Activated CD8-positive, alpha-beta T cell treated with anti-CD3 and anti-CD28 coated beads for 36 hours (primary cell): ENCODE measurements at places on chromosomes 6 and 20. TPM values are rescaled to one million over a fixed set of nuclear protein-coding genes. Genes with fewer than 3 reads are reported as not detected.
A peak's percentile ranks its signal among the peaks of the same experiment; 100 is the strongest.

DNA sequence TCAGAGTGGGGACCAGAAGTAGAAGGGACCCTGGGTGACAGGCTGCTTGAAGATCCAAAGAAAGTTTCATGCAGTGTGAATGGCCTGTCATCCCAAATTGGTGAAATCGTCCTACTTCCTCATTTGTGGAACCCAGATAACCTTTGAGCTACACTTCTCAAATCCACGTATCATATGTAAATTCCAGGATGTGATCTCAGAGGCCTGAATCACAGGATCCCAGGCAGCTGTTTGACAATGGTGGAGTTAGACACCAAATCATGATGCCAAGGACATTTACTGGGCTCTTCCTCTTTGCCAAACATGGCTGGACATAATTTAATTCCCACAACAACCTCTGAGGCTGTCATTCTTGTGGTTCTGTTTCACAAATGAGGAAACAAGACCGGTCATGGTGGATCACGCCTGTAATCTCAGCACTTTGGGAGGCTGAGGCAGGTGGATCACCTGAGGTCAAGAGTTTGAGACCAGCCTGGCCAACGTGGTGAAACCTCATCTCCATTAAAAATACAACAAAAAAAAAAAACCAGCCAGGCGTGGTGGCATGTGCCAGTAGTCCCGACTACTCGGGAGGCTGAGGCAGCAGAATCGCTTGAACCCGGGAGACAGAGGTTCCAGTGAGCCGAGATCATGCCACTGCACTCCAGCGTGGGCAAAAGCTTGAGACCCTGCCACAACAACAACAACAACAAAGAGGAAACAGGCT, 39.9 kb upstream of the TTPAL start:
- DNase-seq, result no peak
- H3K4me3 ChIP-seq, result no peak overlapping the region
- H3K36me3 ChIP-seq, result no peaks in the 10 kb centered on the region
- peaks cover 7% of the 10 kb centered on the region for H3K27me3 ChIP-seq
- H3K4me1 ChIP-seq, result no peaks in the 10 kb centered on the region
- H3K27ac ChIP-seq, result no peak overlapping the region

Gene CST5
- total RNA-seq, result not detected

DNA sequence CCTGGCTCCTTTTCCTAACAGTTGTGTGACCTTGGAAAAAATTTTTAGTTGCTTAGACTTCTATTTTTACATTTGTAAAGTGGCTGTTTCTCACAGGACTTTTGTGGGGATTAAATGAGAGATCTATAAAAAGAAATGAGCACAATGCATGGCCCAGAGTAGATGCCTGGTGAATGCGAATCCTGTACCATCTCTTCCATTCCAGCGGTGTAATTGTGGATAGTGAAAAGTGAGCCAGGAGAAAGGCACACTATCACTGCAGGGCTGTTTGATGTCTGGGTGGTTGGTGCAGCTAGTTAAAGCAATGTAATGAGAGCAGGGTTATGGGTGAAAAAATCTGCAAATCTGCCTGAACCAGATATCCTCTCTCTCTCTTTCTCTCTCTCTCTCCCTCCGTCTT, 347.5 kb upstream of the CITED2 start:
- no peaks in the 10 kb centered on the region for H3K36me3 ChIP-seq
- H3K4me3 ChIP-seq, result no peak overlapping the region
- no peaks in the 10 kb centered on the region for H3K4me1 ChIP-seq
- H3K27ac ChIP-seq, result no peak overlapping the region
- H3K27me3 ChIP-seq, result peaks cover 4% of the 10 kb centered on the region

DNA sequence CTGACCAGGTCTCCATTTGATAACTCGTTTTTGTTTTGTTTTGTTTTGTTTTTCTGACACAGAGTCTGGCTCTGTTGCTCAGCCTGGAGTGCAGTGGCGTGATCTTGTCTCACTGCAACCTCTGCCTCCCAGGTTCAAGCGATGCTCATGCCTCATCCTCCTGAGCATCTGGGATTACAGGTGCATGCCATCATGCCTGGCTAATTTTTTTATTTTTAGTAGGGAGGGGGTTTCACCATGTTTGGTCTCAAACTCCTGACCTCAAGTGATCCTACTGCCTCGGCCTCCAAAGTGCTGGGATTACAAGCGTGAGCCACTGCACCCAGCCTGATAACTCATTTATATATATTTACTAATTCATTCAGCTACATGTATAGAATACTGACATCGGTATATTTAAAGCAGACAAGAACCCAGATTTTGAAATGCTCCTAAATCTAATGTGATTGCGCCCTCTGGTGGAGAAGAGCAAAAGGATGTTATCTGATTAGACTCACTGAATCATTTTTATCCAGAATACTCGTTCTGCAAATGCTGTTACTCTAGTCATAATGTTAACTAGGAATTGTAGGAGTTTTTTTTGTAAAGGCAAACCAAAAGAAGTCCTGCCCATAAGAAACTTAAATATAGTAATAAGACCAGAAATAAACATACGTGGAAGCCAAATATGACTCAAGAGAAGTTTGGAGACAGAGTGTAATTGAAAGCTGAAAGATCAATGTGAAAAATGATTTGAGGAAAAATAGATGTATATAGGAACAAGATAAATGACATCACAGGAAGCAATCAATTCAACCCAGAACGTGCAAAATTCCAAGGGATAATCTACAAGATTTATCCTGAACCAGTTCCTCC, 5.3 kb upstream of the COL12A1 start:
- H3K4me1 ChIP-seq, result peaks cover 25% of the 10 kb centered on the region
- peak; percentile 66 for DNase-seq
- no peak overlapping the region for H3K4me3 ChIP-seq
- no peak overlapping the region for H3K27ac ChIP-seq

DNA sequence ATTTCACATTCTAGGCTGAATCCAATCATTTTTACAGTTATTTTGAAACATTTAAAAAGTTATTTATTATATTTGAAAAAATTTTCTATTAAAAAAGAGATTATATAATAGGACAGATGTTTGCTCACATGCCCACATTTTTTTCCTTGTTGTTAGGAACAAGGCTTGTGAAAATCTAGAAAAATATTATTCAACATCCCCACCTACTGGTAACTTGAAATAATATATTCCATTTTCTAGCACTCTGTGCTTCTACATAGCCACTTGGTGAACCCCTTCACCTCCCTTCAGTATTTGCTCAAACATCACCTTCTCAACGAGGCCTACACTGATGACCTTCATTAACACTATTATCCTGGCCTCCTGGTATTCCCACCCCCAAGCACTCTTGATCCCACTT, 18.3 kb upstream of the GPRC6A start:
- no peak overlapping the region for H3K27ac ChIP-seq
- no peaks in the 10 kb centered on the region for H3K4me1 ChIP-seq
- H3K27me3 ChIP-seq, result no peaks in the 10 kb centered on the region
- H3K36me3 ChIP-seq, result no peaks in the 10 kb centered on the region
- H3K4me3 ChIP-seq, result no peak overlapping the region

- H3K27ac ChIP-seq, result peak overlapping the region; percentile 99
- peaks cover 30% of the 10 kb centered on the region for H3K36me3 ChIP-seq
- no peaks in the 10 kb centered on the region for H3K27me3 ChIP-seq
- H3K4me3 ChIP-seq, result peak overlapping the region; percentile 77
- DNase-seq, result peak; percentile 93
- H3K4me1 ChIP-seq, result peaks cover 65% of the 10 kb centered on the region
Measured at GRCh38 chr6:106520711-106521401, 108.4 kb downstream of the RTN4IP1 start.

Gene PKIB
- 0.90 TPM for total RNA-seq

DNA sequence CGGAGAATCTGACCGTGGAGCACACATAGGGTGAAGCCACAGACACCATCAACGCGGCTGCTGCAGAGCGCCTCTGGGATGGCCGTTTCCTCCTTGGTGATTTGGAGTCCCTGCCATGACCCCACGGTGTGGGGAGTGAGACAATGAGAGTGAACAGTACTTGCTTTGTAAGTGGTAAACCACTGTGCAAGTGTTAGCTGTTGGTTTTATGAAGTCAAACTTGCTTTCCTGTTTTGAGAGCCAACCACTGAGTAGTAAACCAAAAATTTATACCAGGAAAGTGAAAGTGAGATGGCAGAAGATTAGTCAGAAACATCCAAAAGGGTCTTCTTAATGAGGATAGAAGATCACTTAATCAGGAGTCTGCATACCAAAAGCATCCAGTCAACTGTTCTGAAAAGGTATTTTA, 160.7 kb downstream of the FOXC1 start:
- peaks cover 2% of the 10 kb centered on the region for H3K36me3 ChIP-seq
- peak; percentile 76 for DNase-seq
- H3K4me1 ChIP-seq, result peaks cover 54% of the 10 kb centered on the region
- H3K4me3 ChIP-seq, result peak overlapping the region; percentile 46
- H3K27ac ChIP-seq, result peak overlapping the region; percentile 67
- H3K27me3 ChIP-seq, result no peaks in the 10 kb centered on the region

Gene SRMS
- not detected for total RNA-seq

GRCh38 chr6:73532293-73532692, 11.5 kb upstream of the EEF1A1 start:
- H3K27me3 ChIP-seq, result no peaks in the 10 kb centered on the region
- no peaks in the 10 kb centered on the region for H3K36me3 ChIP-seq
- H3K27ac ChIP-seq, result no peak overlapping the region

DNA sequence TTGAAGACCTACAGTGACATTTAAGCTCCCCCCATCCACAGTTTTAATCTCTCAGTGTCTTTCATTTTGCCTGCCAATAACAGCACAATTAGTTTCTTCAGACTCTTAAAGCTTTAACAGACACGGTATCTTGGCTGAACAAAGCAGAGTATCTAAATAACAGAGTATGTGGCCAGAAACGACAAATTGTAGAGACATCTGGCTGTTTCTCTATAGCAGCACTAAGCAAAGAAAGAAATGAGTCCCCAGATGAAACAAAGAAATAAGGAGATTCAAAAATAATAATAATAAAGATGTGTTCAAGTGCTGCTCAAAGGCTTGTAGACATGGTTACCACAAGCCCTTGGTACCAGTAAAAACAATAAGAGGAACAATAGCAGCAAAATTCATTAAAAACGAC, 97.8 kb upstream of the HDAC2 start:
- no peak overlapping the region for H3K4me3 ChIP-seq
- peaks cover 11% of the 10 kb centered on the region for H3K27me3 ChIP-seq
- no peak for DNase-seq
- no peaks in the 10 kb centered on the region for H3K4me1 ChIP-seq
- no peak overlapping the region for H3K27ac ChIP-seq

Gene ARG1
- total RNA-seq, result not detected

Gene ACTL10
- 2.4 TPM for total RNA-seq

DNA sequence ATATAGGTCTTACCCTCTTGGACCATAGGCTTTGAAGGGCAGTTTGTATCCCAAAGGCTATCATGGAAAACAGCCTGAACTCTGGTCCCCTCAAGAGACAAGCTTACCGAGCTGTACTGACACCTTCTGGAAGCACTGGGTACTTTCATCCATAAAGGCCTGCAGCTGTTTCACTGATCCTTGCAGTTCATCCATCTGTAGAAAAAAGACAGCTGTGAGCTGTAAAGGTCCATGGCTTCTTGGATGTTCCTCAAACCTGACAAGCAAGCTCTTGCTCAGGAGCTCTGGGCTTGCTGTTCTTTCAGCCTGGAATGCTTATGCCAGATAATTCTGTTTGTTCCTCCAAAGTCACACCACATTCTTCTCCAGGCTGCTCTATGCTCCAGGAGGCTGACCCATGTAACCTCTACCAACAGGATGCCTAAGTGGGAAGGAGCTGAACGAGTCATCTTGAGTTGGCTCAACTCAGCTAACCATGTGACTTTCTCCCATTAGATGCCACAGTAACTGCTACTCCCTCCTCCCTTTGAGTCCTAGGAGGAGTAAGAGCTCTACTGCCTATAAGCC, 8.8 kb upstream of the NDRG3 start:
- DNase-seq, result peak; percentile 41
- peaks cover 5% of the 10 kb centered on the region for H3K4me1 ChIP-seq
- no peak overlapping the region for H3K4me3 ChIP-seq
- H3K27ac ChIP-seq, result no peak overlapping the region
- H3K36me3 ChIP-seq, result peaks cover 39% of the 10 kb centered on the region
- H3K27me3 ChIP-seq, result no peaks in the 10 kb centered on the region

DNA sequence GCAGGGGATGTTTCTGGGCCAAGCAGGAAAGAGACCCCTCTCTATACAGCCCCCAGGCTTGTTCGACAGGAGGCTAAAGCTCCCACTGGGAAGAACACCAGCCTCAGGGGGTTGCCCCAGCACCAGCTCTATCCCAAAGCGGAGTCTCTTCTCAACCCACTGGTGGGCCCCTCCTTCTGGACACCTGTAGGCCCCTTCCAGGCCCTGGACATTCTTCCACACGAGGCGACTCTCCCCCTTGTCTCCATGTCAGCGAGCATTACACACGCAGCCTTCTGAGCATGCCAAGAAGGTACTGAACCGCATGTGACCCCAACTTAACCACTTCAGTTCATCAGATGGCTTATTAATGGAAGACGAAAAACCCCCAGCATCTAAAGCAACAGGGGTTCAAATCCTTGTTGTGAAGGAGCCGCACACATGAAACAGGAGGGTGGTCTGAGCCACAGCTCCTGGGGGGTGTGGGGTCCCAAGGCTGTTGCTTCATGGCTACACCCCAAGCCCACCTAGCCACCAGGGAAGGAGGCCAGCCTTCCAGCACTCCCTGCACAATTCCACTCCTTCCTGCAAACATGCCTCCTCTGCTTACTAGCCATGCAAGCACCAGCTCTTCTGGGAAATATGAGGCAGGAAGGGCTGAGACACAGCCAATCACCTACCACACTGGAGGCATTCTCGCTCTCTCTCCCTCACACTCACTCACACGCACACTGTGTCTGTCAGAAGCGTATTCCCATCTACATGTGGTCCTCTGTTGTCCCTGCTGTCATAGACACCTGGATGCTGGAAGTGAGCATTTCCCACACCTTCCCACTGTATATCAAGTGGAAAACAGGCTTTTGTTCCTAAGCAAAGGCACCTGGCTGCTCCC, 104.5 kb downstream of the NOL4L start:
- H3K27ac ChIP-seq, result no peak overlapping the region
- no peak for DNase-seq
- no peaks in the 10 kb centered on the region for H3K36me3 ChIP-seq
- peaks cover 55% of the 10 kb centered on the region for H3K4me1 ChIP-seq
- H3K4me3 ChIP-seq, result no peak overlapping the region
- no peaks in the 10 kb centered on the region for H3K27me3 ChIP-seq

DNA sequence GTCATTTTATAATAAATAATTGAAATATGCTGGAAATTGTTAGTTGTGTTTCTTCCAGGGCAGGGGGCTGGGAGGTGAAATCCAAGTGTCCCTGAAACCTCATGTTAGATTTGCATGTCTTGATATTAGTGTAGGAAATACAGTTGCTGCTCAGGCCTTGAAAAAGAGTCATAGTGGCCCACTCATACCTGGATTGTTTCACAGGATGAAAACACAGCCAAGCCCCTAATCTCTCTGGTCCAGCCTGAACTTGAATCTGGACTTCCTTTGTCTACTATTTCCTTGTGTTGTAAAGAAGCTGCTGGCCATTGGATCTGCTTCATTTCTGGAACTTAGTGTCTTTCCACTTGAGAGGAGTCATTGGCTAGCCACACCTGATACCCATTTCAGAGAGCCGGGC, 108.8 kb upstream of the JARID2 start:
- no peak overlapping the region for H3K27ac ChIP-seq
- no peak for DNase-seq
- no peak overlapping the region for H3K4me3 ChIP-seq
- peaks cover 2% of the 10 kb centered on the region for H3K27me3 ChIP-seq
- H3K4me1 ChIP-seq, result peaks cover 15% of the 10 kb centered on the region
